Kidney epithelial cell (primary cell): ENCODE measurements at places on chromosomes 16 and 17.

DNA sequence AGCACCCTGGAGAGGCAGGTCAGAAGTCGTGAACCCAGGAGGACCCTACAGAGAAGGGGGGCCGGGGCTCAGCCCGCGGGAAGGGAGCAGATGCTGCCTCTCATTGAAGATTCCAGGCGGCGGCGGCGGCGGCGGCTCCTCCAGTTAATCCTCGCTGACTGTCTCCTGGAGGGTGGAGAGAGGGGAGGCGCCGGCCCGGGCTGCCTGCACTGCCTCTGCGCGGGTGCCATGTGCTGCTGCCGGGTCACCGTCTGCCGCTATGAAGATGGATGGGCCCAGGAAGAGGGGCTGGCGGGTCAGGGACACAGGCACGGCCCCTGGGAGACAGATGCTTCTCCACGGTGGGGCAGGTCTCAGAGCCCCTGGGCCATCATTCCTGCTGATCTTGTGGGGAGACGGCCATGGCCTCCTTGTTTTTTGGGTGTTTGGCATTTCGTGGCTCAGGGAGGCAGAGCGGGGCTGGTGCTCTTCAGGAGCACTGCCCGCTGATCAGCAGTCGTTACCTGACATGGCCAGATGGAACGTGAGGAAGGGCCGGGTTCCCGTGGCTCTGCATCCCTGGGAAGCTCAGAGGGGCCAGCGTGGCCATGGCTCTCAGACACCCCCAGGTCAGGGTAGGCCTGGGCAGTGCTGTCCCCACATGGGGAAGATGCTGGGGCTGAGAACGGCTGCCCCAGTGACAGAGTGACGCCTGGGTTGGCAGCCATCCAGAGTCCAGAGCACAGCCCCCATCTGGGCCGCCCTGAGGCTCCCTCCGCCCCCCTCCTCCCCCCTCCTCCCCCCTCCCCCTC is 36.1 kb downstream of the GINS2 start:
- DNase-seq: no peak

DNA sequence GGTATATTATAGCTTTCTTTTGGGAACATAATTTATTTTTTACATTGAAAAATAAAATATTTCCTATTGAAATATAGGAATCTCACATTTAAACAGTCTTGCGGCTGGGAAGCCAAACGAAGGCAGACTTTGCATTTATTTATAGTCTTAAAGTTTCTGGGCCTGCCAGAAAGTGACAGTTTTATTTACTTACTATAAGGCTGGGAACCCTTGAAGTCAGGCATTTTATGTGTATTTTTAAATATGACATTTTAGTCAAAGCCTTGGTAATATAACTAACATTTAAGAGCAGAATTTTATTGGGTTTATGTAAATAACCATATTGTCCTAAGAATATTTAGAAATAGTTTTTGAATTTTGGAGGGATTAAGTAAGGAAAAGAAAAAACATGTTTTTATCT is 97.5 kb downstream of the TANGO6 start:
- DNase-seq: no peak

DNA sequence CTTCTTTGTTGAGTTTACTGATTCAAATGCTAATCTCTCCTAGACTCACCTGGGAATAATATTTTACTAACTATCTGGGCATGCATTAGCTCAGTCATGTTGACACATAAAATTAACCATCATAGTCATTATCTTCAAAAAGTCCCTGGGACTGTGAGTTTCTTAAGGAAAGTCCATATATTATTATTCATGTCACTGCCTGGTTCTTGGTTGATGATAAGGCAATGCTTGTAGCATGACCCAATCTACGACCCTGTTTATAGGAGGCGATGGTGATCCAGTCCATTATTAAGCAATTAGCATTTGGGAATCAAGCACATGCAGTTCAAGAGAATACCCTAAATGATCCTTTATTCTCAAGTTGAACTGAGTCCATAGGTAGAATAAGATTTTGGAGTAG is 54.8 kb upstream of the MPHOSPH6 start:
- no peak for DNase-seq

GRCh38 chr17:68572138-68572842 is 28.9 kb downstream of the FAM20A start:
- DNase-seq: no peak
